ENCODE measurements at places on chromosomes 3 and 15.

- DNase-seq = no peak
Observed at GRCh38 chr15:38709196-38709595, 144.6 kb upstream of the RASGRP1 start.

- DNase-seq = no peak
Observed at GRCh38 chr3:48747015-48747615, 30.1 kb upstream of the IP6K2 start.

GRCh38 chr3:77392181-77392580, 352.3 kb downstream of the ROBO2 start:
- DNase-seq = no peak

DNA sequence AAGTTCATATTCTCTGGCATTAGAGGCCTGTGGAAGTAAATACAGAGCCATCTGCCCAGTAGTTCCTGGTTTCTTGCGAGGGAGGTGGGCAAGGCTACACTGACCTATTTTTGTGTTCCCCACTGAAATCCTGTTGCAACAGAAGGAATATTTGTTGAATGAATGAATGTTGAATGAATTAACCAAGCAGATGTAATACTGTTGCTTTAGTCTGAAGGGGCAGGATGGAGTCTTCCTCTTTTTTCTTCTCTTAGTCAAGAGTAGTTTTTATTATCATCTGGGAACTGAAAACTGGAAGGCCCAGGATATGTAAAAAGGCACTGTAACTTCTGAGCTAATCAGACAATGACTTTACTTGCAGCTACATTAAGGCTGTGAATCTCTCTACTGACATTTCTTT, 17.1 kb downstream of the BLOC1S6 start:
- no peak for DNase-seq

- peak; percentile 23 for DNase-seq
Observed at GRCh38 chr15:74543583-74543982, 2.6 kb downstream of the ARID3B start.

GRCh38 chr3:102106416-102107097, 257.2 kb downstream of the NFKBIZ start:
- DNase-seq = no peak

GRCh38 chr3:30520699-30521098, 85.7 kb upstream of the TGFBR2 start:
- DNase-seq = no peak

DNA sequence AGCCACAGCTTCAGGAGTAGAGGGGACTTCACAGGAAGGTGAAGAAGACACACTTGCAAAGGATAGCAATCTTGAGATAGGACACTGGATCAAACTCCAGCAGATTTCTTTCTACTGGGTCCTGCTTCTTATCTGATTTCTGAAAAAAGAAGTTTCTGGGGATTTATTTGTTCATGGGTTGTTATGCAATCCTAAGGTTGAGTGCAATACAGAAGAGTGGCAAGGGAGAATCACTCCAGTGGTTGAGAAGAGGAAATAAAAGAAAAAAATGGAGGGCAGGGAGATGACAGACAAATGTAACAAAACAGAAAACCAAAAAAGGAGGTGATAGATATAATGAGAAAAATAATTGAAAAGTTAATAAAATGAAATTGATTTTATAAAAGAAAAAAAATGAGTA, 858.3 kb downstream of the TUSC7 start:
- no peak for DNase-seq

DNA sequence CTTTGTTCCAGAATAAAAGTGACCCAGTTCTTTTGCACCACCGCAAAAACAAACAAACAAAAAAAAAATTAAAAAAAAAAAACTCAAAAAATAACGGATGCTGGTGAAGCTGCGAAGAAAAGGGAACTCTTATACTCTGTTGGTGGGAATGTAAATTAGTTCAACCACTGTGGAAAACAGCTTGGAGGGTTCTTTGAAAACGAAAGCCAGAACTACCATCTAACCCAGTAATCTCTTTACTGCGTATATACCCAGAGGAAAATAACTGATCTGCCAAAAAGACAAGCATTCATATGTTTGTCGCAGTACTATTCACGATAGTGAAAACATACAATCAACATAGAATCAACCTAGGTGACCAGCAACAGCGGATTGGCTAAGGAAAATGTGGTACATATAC, 298.9 kb upstream of the CBLB start:
- DNase-seq = no peak
